Activated CD4-positive, alpha-beta T cell treated with anti-CD3 and anti-CD28 coated beads, Interleukin-2, amount 50 U/mL, for 1 hour (primary cell): ENCODE measurements at places on chromosomes 12 and 14.
A peak's percentile ranks its signal among the peaks of the same experiment; 100 is the strongest.

DNA sequence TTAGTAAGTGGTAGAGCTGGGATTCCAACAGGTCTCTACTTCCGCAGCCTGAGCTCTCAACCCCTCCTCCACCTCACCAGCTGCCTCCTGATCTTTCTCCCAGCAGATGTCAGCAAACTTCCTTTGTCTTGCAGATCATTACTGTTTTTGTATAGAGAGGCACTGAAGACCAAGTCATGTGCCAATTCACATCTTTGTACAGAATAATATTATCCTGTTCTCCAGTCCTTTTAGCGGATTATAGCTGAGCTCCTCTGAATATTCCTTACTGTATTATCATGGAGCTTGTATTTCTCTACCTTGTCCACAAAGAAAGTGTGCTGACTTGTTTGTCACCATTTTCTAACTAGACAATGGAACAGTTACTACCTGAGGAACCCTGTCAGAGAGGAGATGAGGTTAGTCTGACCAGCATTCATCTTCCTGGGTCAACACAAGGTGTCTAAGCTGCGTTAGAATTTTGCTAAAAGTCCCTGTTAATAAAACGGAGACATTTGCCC is 142.3 kb upstream of the ARHGAP5 start:
- no peak for DNase-seq

GRCh38 chr12:7108796-7109571 is at the start of gene C1RL:
Gene C1RL (minus strand): TSS chr12:7109214. CDS start chr12:7109180, 34 bp downstream.
- peak; percentile 78 for DNase-seq

- no peak for DNase-seq
These were observed 18.6 kb downstream of the ISCA2 start for GRCh38 chr14:74511966-74512830.

DNA sequence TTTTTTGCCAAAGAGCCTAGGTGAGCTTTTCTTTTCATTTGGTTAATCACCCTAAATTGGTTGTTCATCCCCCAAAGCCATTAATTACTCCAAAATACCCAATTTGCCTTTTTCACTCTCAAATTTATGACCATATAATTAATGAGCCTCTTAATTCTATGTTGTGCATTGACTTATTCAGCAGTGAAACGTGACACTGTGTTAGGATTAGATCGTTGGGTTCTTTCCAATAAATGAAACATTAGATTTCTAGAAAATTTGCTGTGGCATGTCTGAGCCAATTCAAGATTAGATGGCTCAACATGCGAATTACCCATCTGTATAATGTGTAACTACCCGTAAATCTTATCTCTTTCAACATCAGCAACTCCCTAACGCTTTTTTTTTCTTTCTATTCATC is 273.4 kb downstream of the BMP4 start:
- no peak for DNase-seq

DNA sequence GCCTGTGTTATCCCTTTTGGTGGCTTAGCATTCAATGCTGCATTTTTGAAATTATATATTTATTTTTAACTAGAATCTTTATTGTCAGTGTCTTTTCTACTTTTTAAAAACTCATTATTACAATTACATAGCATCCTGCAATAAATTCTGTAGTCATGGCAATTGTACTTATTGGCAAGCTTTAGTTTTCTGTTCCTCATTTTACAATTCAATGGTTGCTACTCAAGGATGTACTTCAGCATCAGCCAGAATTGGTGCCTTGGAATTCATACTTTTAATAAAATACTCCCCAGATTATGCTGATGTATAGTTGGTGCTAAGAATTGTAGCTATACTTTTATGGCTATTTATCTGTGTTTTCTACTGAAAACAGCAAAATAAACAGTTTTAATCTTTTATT is 1756.8 kb upstream of the SEL1L start:
- DNase-seq: no peak

DNA sequence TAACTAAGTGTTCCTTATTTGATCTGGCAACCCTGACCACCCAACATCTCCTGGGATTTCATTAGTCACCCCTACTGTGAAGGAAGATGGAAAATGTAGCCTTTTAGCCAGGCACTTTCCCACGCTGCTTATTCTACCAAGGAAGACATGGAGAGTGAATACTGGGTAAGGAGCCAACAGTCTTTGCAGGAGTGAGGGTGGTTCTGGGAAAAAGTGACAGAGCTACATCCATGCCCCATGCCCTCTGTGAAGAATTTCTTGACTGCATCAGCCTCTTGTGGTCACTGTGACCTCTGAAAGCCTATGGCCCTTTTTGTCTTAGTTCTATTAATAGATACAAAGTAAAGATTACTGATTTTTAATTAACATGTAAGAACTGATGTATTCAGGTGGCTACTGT is 196.0 kb upstream of the EEA1 start:
- DNase-seq: no peak

- no peak for DNase-seq
These were observed 163.1 kb downstream of the SLC15A4 start for GRCh38 chr12:128660532-128661225.

- DNase-seq: no peak
These were observed 1177.6 kb downstream of the GALC start for GRCh38 chr14:86815341-86815740.
